ENCODE measurements at places on chromosomes 16 and 17.

DNA sequence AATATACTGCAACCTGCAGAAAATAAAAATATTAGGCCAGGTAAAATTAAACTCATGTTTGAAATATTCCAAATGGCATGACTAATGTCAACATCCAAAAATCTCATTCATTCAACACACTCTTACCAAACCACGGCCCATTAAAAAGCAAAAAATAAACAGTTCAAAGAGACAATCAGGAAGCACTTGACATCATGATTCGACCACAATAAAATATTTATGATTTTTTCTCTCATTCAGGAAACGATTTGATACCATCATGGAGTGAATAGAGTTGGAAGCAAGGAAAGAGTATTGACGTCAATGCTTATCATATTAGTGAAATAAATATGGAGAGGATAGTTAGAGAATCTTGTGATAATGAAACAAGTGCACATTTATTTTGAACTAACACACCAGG lies 354.1 kb downstream of the KCNJ2 start:
- DNase-seq = no peak

GRCh38 chr16:84678541-84678940 lies 21.3 kb upstream of the USP10 start:
- no peak for DNase-seq

- DNase-seq = no peak
These were observed 24.3 kb upstream of the MED13 start for GRCh38 chr17:62089334-62089733.

DNA sequence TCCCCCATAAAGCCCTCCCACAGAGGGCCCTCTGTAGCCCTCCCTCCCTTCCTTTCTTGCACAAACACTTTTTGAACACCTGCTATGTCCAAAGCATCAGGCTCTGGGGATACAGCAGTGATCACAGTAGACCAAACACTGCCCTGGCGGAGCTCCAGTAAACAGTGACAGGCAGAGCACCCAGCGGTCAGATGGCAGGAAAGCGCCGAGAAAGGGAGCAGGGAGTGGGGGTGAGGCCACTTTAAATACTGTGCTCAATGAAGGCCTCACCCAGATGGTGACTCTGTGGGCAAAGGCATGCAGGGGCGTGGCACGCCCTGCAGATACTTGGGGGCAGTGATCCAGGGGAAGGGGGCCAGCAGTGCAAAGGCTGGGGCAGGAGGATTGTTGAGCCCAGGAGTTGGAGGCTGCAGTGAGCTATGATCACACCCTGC lies 7.6 kb downstream of the PRR29 start:
- no peak for DNase-seq

DNA sequence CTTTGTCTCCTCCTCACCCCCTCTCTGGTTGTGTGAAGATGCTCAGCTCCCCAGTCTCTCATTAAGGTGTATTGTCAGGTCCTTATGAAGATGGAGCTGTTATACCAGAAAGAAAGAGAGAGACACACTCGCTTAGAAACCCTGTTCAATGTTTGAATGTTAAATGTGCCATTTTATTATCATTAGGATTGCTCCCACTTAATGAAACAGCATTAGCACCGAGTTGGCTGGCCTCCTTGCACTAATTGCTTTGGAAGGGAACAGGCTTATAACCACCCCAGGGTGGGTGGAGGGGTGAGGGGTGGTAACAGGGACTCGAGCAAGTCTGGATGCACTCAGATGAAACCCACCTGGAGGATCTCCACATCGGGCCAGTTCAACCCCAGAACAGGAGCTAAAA lies 14.4 kb downstream of the PIPOX start:
- DNase-seq = no peak

DNA sequence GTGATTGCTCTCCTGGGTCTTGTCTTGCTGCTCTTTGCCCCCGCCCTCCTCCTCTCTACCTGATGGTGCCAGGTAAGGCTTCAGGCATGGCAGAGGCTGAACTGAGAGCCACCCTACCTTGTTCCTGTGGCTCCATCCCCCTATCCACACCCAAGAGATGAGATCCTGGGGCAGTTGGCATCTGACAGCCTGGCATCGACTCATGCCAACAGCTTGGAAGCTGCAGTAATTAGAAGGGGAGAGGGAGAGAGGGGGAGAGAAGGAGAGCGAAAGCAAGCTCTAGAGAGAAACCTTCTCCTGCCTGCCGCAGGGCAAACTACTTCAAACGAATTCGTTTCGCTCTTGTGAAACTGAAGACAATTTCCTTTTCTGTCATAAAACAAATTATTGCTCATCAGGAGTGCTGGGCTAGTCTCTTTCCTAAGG lies 13.8 kb upstream of the SP6 start:
- DNase-seq = no peak

DNA sequence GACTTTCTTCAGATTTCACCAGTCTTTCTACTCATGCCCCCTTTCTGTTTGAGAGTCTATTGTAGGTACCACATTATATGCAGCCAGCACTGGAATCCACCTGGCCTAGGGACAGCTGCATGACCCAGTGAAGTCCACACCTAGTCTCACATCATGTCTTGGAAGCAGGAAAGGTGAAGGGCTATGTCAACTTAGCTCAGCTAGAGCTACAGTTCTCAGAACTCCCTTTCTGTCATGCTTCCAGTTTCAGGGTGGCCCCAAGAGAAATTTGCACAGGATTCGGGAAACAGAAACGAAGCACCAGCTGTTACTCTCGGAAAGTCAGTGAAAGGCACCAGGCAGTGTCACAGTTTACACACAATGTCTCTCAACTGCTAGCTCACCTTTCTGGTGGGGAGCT lies 51.6 kb upstream of the NLRP1 start:
- no peak for DNase-seq

DNA sequence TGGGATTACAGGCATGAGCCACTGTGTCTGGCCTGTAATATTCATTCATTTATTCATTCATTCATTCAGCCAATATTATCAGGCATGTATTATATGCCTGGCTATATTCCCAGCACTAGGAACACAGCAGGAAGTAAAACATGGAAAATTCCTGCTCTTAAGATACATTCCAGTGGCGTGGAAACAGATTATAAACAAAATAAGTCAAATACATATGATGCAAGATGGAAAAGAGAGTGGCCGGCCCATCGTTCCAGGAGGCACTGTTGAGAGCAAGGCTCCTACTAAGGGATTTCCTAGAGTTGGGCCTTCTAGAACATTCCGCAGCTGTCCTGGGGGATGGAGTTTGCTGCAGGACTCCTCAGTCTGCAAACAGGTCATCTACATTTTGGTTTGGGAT lies 17.7 kb downstream of the ADCY9 start:
- no peak for DNase-seq

DNA sequence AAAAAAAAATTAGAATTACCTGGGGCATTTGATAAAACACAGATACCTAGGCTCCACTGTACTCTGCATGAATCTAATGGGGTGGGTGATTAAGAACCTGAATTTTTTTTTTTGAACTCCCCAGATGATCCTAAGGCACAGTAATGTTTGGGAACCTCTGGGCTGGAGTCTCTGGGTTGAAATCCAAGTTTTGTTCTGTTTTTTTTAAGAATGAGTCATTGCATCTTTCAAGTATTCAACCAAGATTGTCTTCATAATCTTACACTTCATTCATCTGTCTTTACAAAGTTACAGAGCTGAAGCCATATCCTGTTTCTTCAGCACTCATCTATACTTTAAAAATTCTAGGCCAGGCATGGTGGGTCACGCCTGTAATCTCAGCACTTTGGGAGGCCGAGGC lies 52.6 kb downstream of the PIGL start:
- DNase-seq = no peak

- no peak for DNase-seq
These were observed 28.1 kb downstream of the WSCD1 start for GRCh38 chr17:6098050-6098822.

DNA sequence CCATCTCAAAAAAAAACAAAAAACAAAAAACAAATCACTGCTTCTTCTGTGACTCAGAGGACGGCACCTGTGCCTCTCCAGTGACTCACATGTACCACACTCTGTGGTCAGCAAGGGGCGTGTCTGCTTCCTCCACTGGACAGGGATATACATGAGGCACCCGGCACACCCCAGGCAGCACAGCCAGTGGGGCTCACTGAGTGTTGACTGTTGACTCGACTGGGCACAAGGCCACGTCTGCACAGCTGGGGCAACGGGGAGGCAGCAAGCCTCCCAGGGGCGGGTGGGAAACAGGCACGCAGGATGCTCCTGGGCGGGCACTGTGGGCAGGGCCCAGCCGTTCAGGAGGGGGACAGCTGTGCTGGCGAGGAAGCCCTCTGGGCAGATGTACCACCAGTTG lies 64.1 kb downstream of the TIMM22 start:
- DNase-seq = no peak

GRCh38 chr17:77327181-77327565 lies 186.4 kb downstream of the SEC14L1 start:
- no peak for DNase-seq

GRCh38 chr16:82563401-82563800 lies 63.4 kb upstream of the CDH13 start:
- DNase-seq = no peak

GRCh38 chr16:50819706-50820105 lies 77.8 kb downstream of the CYLD start:
- DNase-seq = no peak

DNA sequence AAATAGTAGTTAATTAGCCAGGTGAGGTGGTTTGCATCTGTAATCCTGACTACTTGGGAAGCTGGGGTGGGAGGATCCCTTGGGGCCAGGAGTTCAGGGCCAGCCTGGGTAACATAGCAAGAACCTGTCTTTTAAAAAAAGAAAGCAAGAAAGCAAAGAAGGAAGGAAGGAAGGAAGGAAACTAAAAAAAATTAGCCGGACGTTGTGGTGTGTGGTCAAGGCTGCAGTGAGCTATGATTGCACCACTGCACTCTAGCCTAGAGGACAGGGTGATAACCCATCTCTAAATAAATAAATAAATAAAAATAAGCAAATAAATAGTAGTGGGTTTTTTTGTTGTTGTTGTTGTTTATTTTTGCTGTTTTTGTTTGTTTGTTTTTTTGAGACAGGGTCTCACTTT lies 39.3 kb upstream of the MAP2K6 start:
- DNase-seq = no peak

- no peak for DNase-seq
These were observed 61.5 kb downstream of the EPN2 start for GRCh38 chr17:19298569-19299213.

DNA sequence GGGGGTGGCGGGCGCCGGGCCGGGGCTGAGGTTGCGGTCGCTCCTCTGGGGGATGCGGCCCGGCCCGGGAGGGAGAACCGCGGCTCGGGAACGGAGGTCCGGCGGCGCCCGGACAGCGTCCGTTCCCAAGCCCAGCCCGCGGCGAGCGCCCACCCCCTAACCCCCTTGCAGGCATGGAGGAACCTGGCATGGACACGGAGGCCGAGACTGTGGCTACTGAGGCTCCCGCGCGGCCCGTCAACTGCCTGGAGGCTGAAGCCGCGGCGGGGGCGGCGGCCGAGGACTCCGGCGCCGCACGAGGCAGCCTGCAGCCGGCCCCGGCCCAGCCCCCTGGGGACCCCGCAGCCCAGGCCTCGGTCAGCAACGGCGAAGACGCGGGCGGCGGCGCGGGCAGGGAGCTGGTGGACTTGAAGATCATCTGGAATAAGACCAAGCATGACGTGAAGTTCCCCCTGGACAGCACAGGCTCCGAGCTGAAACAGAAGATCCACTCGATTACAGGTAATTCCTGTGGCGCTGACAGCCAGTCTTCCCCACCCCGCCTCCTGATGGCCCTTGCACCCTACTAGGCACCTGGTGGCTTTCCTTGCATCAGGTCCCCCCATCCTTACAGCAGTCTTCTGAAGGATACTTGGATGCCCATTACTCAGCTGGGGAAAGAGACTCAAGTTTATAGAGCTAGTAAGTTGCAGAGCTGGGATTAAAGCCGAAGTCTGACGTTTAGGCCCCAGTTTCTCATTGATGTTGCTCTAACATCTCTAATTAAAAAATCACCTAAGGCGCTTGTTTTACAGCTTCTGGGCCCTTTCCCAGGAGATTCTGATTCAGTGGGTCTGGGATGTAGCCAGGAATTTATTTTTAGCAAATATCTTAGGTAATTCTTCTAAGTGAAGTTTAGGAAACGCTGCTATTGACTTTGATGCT lies 514 bp downstream of the UBFD1 start:
- no peak for DNase-seq

DNA sequence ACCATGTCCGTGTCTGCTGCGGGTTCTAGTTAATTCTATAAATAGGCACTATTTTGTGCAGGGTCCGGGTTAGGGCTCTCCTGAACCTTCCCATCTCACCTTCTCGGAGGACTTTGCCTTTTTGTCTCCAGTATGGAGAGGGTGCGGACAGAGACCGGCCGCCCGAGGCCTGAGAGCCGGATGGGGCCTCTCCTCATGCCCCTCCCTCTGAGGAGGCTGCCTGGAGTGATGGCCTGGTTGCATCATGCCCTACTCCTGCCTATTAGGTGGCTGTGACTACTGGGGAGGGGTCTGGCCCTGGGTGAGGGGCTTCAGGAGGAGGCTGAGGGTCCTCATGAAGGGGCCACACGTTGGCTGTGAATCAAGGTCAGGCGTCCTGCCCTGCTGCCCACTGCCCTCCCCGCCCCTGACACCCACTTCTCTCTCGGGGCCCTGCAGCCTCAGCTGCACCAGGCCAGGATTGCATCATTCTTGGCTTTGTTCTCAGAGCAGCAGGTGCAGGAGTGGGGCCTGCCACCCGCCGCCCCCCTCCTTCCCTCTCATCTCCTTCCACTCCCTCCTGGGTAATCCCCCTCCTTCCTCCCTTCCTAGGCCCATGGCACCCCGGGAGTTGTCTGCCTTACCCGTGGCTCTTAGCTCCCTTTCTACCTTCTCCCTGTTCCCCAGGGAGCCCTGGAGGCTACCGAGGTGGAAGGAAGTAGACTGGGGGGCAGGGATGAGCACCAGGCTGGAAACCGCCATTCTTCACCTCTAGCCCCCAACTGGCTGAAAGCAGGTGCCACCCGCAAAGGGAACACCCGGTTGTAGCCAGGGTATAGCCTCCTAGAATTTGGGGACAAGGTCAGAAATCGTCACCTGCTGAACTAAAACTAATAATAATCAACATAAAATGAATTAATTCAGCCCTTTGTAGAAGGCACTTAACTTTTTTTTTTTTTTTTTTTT lies 12.7 kb upstream of the ARHGAP23 start:
- DNase-seq = no peak

DNA sequence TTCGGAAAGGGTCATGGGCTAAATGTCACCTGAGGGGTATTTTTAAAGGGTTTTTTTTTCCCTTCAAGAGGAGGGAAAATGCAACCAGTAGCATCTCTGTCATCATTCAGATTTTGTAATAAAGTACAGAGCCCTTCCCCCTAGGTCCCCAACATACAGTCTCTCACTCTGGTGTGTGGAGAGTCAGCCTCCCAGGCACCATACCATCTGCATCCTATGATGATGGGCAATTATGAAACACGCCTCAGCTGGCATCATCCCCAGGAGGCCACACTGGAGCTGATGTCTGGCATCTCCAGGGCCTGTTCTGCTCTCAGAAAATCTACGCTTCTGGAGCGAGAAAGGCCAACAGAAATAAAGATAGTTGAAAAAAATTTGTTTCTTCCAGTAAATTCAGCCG lies 32.0 kb downstream of the TBX4 start:
- no peak for DNase-seq

GRCh38 chr17:65743308-65743655 lies 181.8 kb upstream of the AXIN2 start:
- no peak for DNase-seq

GRCh38 chr17:37475731-37476420 lies 13.8 kb upstream of the DUSP14 start:
- no peak for DNase-seq

- DNase-seq = no peak
These were observed 94.1 kb downstream of the OMG start for GRCh38 chr17:31202968-31203367.
